ENCODE measurements at places on chromosomes 7 and 10.

DNA sequence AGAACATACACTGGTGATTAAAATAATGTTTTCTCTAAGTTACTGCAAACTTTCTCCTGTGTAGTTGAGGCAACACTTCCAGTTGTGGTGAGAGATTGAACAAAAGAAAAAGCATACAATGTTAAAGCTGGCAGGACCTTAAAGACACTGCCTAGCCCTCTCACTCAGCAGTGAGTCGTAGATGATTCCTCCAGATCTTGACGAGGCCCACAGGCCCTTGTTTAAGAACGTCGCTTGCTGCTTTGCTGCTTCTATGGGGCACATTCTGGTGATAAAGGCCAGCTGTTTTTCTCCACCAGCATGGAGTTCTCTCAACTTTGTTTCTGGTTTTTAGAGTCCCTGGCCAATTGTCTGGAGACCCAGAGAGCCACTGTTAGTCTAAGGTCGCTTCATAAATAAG, 2.8 kb upstream of the DENND11 start:
- no peak for DNase-seq

- DNase-seq, result no peak
These were observed 8.1 kb downstream of the TOMM7 start for GRCh38 chr7:22814261-22815208.

DNA sequence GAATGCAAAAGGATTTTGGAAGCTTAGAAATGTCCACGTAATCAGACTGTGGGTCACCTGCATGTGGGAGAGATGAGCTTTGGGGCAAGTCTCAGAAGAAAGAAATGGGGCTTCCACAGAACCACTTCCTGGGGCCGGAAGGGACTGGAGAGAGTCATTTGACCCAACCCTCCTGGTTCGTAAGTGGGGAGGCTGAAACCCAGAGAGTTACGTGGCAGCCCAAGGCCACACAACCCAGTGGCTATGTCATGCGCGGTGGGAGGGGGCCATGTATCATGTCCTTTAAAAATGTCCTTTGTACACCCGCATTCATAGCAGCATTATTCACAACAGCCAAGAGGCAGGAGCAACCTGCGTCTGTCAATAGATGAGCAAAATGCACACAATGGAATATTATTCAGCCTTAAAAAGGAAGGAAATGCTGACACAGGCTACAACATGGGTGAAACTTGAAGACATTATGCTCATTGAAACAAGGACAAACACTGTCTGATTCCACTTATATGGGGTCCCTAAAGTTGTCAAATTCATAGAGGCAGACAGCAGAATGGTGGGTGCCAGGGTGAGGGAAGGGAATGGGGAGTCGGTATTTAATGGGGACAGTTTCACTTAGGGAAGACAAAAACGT, 15.1 kb downstream of the CAMK2B start:
- DNase-seq, result no peak

DNA sequence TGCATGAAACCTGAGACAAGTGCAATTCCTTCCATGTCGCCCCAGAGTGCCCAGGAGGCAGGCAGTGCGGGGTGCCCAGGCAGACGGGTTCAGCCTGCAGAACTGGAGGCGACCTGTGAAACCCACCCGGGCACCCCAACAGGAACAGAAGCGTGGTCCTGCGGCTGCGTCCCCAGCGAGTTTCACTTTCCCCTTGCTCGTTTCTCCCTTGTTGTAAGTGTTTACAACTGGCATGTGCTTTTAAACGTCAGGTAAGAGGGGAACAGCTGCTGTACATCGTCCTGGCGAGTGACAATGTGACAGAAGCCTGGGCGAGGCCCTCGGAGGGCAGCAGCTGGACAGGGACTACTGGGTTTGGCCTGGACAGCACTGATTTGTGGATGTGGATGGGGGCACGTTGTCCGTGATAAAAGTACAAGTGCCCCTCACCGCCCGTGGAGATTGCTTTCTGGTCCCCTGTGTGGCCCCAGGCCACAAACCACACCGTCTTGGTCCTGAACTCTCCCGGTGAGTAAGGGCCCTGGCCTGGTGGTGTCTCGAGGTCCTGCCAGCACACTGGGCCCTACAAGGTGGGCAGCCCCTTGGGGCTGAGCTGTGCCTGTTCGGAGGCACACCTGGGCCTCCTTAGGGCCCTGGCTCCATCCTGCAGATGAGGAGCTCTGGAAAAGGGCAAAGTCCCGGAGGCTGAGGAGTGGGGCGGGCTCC, 4.0 kb downstream of the VENTX start:
- no peak for DNase-seq

DNA sequence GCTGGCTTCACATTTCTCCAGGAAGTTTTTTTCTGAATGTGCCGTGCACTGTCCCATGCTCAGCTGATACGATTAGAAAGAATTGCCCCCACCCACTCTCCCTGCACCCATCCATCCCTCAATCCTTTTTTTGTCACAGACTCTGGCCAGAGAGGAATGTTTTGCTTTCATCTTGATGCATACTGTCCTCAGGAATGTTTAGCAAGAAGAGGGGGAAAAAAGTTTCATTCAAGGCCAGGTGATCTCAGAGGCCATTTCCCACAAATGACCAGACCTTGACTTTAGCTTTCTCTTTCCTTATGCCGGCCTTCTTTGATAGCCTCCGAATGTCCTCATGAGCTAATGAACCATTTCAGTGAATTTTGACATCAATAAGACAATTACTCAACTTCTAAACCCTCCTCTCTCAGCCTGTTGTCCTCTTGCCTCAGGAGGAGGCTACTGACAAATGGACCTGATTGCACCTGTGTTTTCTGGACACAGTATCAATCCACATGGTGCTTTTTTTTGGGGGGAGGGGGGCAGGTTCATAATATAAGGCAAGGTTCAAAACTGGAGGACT, 105.0 kb upstream of the KLF6 start:
- DNase-seq, result no peak

DNA sequence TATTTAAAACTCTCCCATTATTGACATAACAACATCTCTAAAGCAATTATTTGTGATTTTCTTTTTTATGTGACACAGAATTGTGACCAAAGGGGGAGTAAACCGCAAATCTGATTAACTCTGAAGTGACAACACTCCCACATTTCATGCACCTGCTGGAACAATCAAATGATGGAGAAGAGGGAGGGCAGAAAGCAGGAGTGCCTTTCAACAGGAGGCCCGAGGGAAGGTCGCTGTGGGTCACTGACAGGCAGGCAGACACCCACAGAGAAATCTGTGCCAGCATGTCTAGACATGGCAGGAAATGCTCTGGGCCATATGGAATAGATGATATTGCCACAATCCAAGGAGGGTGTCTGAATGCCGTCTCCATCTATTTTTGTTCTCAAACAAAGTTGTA, 247.3 kb downstream of the DOCK4 start:
- no peak for DNase-seq

- DNase-seq, result no peak
These were observed 384.0 kb downstream of the SFMBT2 start for GRCh38 chr10:7026818-7027217.

GRCh38 chr10:24385776-24386175, 176.8 kb downstream of the KIAA1217 start:
- no peak for DNase-seq

- DNase-seq, result no peak
These were observed 26.0 kb upstream of the ZNF32 start for GRCh38 chr10:43674553-43675210.

- no peak for DNase-seq
These were observed 452.6 kb downstream of the SUGCT start for GRCh38 chr7:40587419-40587818.

- DNase-seq, result no peak
These were observed 349.1 kb downstream of the RPS24 start for GRCh38 chr10:78382772-78383171.
